Spleen (tissue), 13 donors: ENCODE measurements at places on chromosomes 2 and 18.

DNA sequence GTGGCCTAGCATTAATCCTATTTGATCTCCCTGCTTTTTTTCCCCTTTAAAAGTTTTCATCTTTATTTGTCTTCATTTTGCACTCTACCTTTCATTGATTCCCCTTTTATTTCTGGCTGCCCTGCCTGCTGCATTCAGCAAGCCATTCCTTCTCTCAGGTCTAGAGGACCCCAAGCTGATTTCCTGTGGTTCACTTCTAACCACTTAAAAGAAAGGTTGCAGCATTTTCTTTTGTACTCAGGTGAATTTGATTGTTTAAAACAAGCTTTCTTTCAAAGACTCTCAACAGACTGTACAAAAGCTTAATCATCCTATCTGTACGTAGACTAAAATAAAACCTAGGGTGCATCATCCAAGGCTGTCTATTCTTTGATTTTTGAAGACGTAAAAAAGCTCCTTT lies 160.3 kb downstream of the CSRNP3 start:
- H3K4me1 ChIP-seq: no peaks in the 10 kb centered on the region
- no peaks in the 10 kb centered on the region for H3K27me3 ChIP-seq
- DNase-seq: no peak
- H3K36me3 ChIP-seq: no peaks in the 10 kb centered on the region

DNA sequence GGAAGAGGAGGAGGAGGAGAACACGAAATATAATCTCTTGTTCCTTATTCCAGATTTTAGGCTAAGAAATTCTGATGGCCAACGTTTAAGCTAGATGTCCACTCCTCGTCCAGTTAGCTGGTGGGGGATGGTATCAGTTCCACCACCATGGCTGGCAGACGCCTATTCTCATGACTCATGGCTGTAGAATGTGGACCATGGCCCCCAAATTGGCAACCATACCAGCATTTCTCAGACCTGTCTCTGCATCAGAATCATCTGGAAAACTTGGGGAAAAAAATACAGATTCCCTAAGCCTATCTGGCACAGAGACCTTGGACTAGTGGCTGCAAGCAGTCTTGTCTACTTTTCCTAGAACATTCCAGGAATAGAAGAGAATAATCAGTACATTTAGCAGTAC lies 267.7 kb upstream of the SIX2 start:
- H3K36me3 ChIP-seq: no peaks in the 10 kb centered on the region
- H3K27me3 ChIP-seq: no peaks in the 10 kb centered on the region
- DNase-seq: no peak
- no peak overlapping the region for H3K4me3 ChIP-seq

DNA sequence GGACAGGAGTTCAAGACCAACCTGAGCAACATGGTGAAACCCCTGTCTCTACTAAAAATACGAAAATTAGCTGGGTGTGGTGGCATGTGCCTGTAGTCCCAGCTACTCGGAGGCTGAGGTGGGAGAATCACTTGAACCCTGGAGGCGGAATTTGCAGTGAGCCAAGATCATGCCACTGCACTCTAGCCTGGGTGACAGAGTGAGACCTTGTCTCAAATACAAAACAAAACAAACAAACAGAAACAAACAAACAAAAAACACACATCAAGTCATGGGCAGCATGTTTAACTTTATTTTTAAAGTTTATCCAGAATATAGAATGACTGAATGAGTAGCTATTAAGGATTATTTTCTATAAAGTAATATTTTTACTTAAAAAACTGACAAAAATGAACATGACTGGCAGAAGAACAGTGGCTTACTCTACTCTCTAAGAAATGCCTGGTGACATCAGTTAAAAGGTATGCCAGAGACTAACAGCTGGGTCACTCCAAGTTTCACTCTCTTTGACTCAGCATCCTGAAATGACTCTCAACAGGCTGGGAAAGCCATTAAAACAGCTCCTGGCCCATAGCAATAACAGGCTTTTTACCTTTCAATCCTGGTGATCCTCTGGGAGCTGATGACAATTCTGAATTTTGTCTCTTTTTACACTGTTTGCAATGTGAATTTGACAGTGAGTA lies 281.6 kb upstream of the STON1 start:
- no peak for DNase-seq
- H3K27me3 ChIP-seq: no peaks in the 10 kb centered on the region
- no peak overlapping the region for H3K4me3 ChIP-seq
- H3K27ac ChIP-seq: no peak overlapping the region
- peaks cover 50% of the 10 kb centered on the region for H3K4me1 ChIP-seq

DNA sequence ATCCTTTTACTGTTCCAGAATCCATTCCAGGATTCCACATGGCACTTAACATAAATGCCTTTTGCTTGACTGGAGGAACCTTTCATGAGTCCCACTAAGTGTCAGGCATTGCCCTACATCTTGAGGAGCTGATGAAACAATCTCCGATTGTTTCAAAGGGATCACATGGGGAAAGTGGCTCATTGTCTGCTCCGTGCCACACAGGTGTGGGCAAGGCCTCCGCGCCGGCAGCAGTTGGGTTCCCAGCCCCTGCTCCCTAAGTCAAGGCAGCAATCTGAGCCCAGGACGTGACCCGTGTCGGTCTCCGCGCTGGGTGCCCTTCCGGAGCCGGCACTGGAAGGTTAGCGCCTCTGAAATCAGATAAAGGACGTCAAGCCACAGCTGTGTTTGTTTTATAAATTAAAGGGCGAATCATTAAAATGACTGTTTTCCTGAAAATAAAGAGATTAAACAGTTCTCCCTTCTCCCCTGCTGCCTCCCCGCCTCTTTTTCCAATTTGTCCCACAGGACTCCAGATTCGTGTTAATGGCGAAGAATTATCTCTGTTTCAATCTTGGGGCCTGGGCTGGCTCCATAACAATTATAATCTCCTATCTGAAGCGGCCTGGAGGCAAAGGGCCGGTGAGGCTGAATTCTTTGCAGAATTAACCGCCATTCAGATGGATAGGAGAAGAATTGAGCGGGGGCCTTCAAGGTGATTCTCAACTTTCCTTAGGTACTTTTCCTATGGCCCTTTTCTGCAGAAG lies 84.3 kb upstream of the FZD7 start:
- H3K4me3 ChIP-seq: no peak overlapping the region
- no peaks in the 10 kb centered on the region for H3K36me3 ChIP-seq
- no peak overlapping the region for H3K27ac ChIP-seq

GRCh38 chr2:8587251-8587791 lies 94.5 kb upstream of the ID2 start:
- no peak overlapping the region for H3K27ac ChIP-seq
- DNase-seq: peak; percentile 68
- peaks cover 44% of the 10 kb centered on the region for H3K4me1 ChIP-seq
- H3K36me3 ChIP-seq: no peaks in the 10 kb centered on the region
- no peaks in the 10 kb centered on the region for H3K27me3 ChIP-seq
- H3K4me3 ChIP-seq: no peak overlapping the region

- H3K36me3 ChIP-seq: peaks cover 45% of the 10 kb centered on the region
- H3K4me3 ChIP-seq: no peak overlapping the region
- no peaks in the 10 kb centered on the region for H3K4me1 ChIP-seq
- H3K27me3 ChIP-seq: no peaks in the 10 kb centered on the region
These were observed 43.1 kb downstream of the GYPC start for GRCh38 chr2:126699018-126699417.
